GM20000 (cell line): ENCODE measurements at places on chromosomes 5 and 9.

DNA sequence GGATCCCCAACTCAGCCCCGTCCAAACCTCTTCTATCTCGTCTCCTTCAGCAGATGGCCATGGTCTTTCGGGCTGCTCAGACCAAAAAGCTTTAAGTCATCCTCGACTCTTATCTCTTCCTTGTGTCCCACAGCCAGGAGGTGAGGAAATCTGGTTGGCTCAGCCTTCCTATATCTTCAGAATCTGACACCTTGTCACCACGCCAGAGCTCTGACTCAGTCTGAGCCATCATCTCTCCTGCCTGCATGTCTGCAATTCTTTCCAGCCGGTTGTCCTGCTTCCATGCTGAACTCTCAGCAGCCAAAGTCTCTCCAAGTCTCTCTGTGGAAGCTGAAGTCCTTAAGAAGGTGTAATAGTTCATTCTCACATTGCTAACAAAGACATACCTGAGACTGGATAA is 419.3 kb upstream of the ADAMTS16 start:
- no peak for DNase-seq

GRCh38 chr9:113998525-113999255 is 79.4 kb downstream of the AMBP start:
- DNase-seq, result no peak

GRCh38 chr5:154372661-154373060 is 73.1 kb upstream of the SAP30L start:
- DNase-seq, result no peak

- peak; percentile 52 for DNase-seq
Observed at GRCh38 chr5:141637123-141637766, 448 bp downstream of the RELL2 start.

GRCh38 chr5:5050801-5051200 is 89.3 kb upstream of the ADAMTS16 start:
- no peak for DNase-seq

GRCh38 chr5:35869685-35870277 is 13.1 kb downstream of the IL7R start:
- no peak for DNase-seq
